Stimulated activated CD8-positive, alpha-beta memory T cell treated with anti-CD3 and anti-CD28 coated beads, Interleukin-12 subunit alpha, Interleukin-12 subunit beta, amount 100 ng/mL, for 1 hour (primary cell): ENCODE measurements at places on chromosomes 6 and 20.

GRCh38 chr20:48652961-48653705, 174.7 kb downstream of the PREX1 start:
- DNase-seq, result no peak

DNA sequence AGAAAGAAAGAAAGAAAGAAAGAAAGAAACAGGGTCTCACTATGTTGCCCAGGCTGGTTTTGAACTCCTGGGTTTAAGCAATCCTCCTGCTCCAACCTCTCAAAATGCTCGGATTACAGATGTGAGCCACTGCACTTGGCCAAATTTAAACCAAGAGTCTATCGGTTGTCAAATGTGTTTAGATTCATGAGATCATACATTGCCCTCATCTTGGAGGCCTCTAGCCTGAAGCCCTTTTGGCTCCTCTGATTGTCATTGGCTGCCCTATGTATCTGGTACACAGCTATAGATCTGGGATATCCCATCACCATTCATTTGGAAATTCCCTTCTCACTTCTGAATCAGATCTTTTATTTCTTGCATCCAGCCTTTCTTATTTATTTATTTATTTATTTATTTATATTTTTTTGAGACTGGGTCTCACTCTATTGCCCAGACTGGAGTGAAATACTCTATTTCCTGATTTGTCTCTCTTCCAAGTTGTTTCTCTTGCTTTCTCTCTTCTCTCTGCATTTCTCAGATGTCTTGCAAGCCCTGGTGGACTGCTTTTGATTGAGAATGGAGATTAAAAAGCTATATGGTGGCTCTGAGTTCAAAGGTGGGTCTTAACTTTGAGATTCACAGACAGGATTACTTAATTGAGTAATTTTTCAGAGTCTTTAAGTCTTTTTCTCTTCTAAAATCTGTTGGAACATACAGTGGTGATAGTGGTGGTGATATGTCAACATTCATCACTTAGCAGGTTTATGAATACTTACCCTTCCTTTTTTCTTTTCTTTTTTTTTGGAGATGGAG, 121.9 kb downstream of the GJA1 start:
- DNase-seq, result no peak

GRCh38 chr6:169899481-169900145, 148.2 kb downstream of the ERMARD start:
- no peak for DNase-seq

DNA sequence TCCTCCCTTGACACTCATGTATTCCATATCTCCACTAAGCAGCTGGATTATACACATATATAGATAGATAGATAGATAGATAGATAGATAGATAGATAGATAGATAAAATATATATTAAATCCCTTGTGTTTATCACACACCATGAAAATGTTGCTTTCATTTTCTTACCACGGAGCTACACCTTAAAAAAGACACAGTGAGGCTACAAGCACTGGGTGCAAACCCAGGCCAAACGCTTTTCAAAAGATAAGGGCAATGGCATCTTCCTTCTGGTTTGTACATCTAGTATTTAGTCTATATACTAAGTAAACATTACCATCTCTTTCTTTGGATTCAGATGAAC, 377.1 kb downstream of the ESR1 start:
- DNase-seq, result no peak

GRCh38 chr6:40706178-40706577, 119.0 kb upstream of the LRFN2 start:
- DNase-seq, result no peak
